ENCODE measurements at places on chromosomes 5 and 9.

DNA sequence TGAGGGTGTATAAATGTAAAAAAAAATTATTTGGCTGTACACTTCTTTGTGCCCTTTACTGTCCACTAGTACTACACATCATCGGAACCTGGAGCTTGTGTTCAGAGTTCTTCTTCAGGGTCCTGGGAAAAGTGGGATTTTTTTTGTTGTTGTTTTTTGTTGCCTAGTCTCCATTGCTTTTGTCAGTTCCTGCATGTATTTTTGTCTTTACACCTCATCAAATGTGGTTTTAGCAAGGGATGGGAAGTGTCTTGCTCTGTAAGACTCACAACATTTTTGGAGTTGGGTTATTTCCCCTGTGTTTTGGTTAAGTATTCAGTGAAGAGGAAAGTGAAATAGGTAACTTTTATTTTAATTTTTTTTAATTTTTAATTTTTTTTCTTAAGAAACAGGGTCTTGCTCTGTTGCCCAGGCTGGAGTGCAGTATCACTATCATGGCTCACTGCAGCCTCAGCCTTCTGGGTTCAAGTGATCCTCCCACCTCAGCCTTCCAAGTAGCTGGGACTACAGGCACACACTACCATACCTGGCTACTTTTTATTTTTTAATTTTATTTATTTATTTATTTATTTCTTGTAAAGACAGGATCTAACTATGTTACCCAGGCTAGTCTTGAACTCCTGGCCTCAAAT lies 40.7 kb downstream of the GARNL3 start:
- DNase-seq: no peak

GRCh38 chr5:123546657-123547056 lies 34.7 kb downstream of the CSNK1G3 start:
- no peak for DNase-seq

DNA sequence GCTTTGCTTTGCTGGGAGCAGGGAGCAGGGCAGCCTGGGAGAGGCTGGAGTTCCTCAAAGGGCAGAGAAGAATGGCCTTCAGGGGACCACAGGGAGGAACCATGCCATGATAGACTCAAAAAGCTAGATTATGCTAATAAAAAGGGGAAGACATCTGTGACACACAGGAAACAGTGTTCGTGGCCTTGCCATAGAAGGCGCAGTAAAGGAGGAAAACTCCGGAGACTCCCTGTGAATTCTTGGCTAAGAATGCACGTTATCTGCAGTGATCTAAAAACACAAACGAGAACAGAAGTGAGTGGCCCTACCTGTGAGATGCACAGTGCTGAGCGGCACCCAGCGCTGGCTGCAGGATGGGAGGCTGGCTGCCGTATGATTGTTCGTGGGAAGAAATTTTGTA lies 15.9 kb upstream of the LTC4S start:
- DNase-seq: no peak

DNA sequence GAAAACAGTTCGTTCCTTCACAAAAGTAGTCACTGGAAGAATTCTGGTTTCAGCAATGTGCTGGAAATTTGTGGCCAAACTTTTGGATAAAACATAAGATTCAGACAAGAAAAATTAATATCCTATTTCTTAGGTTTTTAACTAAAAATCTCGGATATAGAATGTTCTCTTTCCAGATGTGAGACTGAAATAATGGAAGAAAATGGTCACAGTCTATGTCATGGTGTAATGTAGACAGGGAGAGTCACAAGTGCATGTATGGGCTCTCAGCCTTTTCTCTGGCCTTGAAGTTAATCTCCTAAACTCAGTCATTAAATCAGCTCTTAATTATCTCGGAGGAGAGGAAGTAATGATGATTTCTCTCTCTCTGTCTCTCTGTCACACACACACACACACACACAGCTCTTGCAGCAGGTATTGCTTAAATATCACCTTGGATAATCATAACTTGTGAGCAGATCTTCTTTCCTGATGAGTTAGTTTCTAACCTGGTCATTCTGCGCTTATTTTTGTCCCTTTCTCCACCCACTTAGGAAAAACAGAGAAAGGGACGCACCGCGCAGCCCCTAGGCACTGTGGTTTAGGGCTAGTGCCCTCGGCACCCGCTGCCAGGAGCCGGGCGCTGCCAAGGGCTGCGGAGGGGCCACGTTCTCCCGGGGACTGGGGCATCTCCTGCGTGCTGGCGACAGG lies 672 bp upstream of the ITGA2 start:
- DNase-seq: no peak

DNA sequence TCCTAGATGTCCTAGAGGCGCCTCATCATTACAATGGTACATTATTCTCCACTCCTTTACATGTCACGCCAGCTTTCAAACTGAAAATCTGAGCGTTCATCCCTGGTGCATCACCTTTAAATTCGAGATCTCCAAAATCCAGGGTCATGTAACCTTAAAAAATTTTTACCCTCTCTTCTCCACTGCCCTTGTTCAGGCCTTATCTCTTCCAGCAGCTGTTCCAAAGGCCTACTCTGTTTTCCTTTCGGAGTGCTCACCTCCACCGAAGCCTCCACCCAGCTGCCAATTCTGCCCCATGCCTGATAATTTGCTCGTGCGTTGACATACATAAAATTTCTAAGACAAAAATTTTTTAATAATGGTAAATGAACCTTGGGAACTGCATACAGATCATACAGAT lies 950 bp upstream of the MSH3 start:
- no peak for DNase-seq

DNA sequence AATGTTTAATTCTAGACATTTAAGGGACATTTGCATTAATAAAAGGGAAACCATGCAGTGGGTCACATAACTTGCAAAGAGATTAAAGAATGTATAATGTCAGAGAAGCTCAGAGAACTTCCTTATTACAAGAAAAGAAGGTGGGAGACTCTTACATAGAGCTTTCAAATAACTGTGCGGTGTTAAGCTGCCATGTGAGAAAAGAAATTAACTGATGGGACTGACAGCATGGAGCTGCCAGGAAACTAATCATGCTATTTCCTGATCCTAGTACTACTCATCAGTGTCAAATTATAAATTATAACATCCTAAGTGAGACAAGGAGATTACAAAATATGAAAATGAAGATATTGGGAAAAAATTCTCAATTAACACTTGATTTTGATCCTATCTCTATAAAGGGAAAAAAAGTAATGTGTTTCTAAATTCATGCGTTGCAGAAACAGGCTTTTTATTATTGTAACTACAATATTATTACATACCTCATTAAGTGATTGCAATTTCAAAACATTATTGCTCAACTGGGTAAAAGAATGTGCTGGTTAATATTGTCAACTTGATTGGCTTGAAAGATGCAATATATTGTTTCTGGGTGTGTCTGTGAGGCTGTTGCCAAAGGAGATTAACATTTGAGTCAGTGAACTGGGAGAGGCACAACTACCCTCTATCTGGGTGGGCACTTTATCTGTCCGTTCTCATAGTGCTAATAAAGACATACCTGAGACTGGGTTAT lies 609.5 kb upstream of the NUDT12 start:
- DNase-seq: no peak

DNA sequence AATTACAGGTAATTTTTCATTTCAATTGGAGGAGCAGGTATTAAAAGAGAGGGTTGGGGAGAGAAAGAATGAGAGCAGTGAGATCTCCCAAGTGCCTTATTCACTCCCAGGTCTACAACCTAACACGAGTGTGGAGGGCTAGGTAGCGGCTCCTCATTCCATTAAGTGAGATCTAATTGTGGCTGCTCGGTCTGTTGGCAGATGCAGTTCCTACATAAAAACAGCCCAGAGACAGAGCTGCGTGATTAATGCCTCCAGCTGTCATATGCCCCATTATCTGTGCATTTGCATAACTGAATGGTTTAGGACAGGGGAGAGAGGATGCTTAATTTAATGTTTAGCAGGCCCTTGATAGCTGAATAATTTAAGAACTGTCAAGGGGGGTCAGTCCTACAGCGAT lies 100.5 kb downstream of the PSAT1 start:
- no peak for DNase-seq

DNA sequence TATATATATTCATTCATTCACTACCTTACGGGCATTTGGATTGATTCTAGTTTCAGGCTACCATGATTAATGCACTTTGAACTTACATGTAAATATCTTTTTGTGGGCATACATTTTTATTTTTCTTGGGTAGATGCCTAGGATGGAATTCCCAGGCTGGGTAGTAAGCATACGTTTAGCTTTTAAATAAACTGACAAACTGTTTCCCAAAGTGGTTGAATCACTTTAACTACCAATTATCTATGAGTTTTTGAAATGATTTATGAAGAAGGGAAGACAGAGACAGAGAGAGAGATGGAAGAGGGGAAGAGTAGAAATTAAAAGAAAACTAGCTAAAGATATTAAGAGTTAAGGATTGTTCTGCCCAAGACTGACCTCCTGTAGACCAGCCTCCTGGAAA lies 612.6 kb downstream of the PSAT1 start:
- DNase-seq: no peak

- DNase-seq: no peak
Observed at GRCh38 chr5:108672639-108673038, 75.1 kb upstream of the FER start.

DNA sequence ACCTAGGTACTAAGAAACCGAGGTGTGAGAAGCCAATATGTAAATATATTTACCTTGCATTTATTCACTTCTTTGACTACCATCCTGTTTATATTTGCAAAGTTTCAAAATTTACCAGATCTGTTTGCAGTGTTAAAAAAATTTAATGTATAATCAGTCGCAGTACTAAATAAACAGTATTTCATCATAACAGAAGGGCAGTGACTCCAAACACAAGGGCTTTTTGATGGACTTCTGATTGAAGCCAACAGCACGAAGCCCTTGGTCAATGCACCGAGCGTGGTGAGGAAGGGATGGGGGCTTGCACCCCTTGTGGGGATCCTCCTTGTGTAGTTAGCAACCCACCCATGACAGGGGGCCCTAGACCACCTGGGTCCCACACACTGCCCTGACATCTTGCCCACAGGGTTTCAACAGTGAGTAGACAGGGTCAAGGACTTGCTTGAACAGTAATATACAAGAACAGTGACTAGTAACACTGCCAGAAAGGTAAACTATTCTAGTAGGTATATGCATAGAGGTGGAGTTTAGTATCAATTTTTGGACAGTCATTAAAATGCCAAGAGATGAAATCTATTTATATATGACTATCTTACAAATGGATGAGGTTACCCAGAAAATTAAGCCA lies 52.6 kb upstream of the TBC1D9B start:
- no peak for DNase-seq

- DNase-seq: no peak
Observed at GRCh38 chr5:145557345-145557744, 277.8 kb downstream of the PRELID2 start.

DNA sequence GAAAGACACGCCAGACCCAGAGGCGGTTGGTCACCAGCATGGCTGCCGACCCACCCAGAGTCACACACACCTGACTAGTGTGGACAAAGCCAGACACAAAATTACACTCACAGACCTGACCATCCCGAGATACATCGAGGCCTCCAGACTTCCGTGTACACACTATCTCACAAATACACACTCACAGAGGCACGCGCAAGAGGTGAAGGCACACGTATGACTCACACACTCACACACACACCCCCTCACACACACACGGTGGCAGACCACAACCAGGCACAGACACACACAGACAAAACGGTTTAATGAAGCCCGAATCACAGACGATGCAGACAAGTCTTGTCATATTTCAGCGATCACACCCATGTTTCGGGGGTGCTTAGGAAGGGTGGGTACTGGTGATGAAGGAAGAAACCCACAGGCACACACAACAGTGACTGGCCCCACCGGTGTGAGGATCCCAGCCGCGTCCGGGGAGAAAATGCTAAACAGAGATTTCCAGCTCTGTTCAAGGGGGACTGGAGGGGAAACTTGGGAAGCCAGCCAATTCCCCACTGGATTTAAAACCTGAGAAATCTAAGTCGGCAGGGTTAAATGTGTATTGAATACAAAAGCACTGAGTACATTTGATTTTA lies 51.3 kb downstream of the CRB2 start:
- DNase-seq: no peak

DNA sequence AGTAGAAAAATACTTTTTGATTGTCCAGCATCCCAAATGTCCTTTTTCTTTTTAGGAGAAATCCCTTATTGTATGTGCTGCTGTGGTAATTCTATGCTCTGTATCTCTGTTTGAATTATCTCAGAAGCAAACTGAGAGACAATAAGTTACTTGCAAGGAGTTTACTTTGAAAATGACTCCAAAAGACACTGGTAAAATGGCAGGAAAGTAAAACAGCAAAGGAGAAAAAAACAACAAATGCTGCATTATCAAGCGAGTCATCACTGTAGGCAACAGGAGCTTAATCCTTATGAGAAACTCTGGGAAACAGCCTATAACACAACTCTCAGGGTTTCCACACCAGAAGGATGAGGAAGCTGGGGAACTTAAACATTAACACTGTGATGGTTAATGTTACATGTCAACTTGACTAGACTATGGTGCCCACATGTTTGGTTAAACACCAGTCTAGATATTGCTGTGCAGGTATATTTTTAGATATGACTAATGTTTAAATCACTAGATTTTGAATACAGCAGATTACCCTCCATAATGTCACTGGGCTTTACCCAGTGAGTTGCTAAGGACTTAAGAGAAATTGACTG lies 92.6 kb upstream of the GAS1 start:
- DNase-seq: peak; percentile 40

DNA sequence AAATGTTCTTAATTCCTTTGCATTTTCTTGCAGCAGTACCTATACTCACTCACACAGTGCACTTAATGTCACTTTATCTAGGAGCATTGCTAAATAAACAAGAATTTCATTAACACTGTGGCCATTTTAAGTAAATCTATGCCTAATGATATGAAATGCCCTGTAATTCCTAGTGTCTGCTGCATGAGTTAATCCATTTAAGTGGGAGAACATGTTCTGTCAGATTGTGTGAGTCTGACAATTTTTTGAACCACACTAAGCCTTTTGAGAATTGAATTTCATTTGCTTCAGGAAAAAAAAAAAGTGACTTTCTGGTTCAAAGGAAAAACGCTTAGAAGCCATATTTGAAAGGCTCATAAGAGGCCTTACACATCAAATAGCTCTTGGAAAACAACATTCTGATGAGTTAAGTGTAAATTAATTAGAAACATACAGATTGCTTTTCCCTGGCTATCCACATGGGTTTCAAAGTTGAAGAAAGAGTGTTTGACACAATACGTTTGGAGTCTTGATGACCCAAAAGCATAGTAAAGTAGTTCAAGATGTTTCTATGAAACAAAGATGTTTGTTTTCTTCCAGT lies 446.7 kb upstream of the GRAMD2B start:
- no peak for DNase-seq

DNA sequence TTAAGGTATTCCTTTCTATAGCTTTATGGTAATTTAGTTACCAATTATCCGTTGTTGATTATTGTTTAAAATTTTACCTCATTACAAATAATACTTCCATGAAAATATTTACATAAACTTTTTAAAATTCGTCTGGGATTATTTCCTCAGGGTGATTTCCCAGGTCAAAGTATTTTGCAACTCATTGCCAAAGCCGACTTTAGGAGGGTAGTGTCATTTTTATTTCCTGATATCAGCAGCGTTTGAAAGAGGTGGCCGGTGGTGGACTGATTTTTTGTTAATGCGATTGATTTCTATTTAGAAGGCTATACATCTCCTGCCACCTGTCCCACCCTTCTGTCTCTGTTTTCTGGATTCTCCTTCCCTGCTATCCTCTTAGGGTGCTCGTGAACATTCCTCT lies 4.3 kb downstream of the ADAMTS16 start:
- no peak for DNase-seq

- no peak for DNase-seq
Observed at GRCh38 chr9:76605321-76605900, 146.4 kb downstream of the GCNT1 start.

Measured in myocyte (in vitro differentiated cells).